GM10248 (cell line): ENCODE measurements at places on chromosomes 2 and 18.

- DNase-seq: no peak
These were observed 85.4 kb downstream of the XRCC5 start for GRCh38 chr2:216194561-216194960.

- no peak for DNase-seq
These were observed 63.5 kb downstream of the HDAC4 start for GRCh38 chr2:239337122-239337876.

GRCh38 chr18:24397131-24397693 is 412 bp downstream of the OSBPL1A start:
- DNase-seq: no peak

DNA sequence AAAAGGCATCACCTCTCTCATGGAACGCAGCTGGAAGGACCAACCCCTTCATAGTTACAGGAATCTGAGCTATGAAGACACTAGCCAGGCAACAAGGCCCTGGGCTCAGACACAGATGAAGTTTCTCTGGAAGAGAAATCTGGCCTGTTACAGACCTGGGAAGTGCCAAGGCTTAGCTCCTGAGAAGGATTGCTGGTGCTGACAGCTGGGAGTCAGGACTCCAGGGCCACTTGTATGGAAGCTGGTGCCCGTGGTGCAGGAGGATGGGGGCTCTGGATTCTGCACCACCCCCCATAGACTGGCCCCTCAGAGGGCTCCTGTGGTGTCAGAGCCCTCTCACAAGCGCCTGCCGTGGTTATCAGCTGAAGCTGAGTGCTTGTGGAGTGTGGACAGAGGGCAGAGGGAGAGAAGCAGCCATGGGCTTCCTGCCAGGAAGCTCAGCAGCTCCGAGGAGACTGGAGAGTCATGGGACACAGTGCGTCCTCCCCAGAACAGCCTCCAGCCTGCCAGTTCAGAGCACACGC is 87.3 kb upstream of the LCLAT1 start:
- no peak for DNase-seq

DNA sequence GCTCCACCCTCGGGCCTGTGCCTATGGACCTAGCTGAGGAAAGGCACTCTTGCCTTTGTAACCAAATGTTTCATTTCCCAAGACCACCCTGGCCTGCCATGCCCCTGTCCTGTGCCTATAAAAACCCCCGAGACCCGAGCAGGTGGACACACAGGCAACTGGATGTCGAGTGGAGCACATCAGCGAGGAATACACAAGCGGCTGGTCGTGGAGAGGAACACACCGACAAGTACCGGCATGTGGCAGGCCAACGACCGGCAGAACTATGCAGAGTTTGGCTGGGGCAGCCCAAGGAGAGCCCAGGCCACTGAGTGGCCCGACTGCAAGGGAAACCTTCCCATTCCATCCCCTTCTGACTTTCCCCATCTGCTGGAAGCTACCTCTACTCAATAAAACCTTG is 1963.8 kb upstream of the CELF4 start:
- no peak for DNase-seq

- DNase-seq: no peak
These were observed 35.6 kb downstream of the GLI2 start for GRCh38 chr2:120771111-120771780.

- DNase-seq: no peak
These were observed 60.4 kb upstream of the CDKL4 start for GRCh38 chr2:39304200-39304599.
